Cortex of kidney (tissue), 1 donor: ENCODE measurements at places on chromosomes 13 and 19.

GRCh38 chr19:19140476-19140875 is 2.2 kb upstream of the TMEM161A start:
- DNase-seq = no peak

GRCh38 chr19:17292301-17293074 is 10.7 kb downstream of the ABHD8 start:
- no peak for DNase-seq

- no peak for DNase-seq
These were observed 989 bp downstream of the NFILZ start for GRCh38 chr19:8631425-8631819.

- no peak for DNase-seq
These were observed 9.2 kb upstream of the DNAJC15 start for GRCh38 chr13:43014162-43014561.

DNA sequence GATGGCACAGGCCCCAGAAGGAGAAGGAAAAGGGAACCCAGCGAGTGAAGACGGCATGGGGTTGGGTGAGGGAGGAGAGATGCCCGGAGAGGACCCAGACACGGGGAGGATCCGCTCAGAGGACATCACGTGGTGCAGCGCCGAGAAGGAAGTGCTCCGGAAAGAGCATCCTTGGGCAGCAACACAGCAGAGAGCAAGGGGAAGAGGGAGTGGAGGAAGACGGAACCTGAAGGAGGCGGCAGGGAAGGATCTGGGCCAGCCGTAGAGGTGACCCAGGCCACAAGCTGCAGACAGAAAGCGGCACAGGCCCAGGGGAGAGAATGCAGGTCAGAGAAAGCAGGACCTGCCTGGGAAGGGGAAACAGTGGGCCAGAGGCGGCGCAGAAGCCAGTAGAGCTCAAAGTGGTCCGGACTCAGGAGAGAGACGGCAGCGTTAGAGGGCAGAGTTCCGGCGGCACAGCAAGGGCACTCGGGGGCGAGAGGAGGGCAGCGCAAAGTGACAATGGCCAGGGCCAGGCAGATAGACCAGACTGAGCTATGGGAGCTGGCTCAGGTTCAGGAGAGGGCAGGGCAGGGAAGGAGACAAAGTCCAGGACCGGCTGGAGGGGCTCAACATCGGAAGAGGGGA is 1.1 kb downstream of the PPP1R12C start:
- DNase-seq = no peak

- no peak for DNase-seq
These were observed 447.8 kb downstream of the OXGR1 start for GRCh38 chr13:96546463-96546862.

DNA sequence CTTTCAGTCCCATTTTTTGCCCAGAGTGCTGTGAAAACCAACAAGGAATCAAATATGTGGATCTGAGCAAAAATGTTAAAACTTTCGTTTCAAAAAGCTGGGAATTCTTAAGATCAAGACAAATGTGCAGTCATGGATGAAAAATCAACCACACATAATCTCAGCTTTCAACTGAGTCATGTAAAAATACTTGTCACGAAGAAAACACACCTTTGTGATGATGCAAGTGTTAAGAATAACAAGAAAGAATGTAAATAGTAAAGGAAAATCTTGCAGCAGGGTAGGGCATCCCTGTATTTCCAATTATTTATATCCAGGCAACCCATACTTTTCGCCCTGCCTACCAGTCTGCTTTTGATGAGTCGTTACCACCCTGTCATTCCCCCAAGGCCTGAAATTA is 27.4 kb upstream of the DCLK1 start:
- DNase-seq = no peak

- no peak for DNase-seq
These were observed 71.5 kb downstream of the DNAJC15 start for GRCh38 chr13:43094901-43095300.

DNA sequence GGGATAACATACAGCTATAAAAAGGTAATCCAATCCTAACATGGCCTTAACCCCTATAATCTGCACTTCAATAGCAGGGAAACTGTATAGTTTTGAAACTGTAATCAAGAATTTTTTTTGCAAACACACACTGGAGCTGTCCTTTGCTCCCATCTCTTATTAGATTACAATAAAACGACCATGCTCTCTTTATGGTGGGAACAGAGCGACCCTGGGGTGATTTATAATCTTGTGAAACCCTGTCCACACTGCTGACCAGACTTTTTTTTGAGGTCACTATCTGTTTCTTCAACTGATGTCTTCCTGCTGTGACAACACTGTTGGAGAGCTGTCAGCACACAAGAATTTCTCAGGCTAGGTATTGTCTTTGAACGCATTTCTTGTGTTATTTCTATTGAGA is 35.3 kb downstream of the DACH1 start:
- DNase-seq = no peak

DNA sequence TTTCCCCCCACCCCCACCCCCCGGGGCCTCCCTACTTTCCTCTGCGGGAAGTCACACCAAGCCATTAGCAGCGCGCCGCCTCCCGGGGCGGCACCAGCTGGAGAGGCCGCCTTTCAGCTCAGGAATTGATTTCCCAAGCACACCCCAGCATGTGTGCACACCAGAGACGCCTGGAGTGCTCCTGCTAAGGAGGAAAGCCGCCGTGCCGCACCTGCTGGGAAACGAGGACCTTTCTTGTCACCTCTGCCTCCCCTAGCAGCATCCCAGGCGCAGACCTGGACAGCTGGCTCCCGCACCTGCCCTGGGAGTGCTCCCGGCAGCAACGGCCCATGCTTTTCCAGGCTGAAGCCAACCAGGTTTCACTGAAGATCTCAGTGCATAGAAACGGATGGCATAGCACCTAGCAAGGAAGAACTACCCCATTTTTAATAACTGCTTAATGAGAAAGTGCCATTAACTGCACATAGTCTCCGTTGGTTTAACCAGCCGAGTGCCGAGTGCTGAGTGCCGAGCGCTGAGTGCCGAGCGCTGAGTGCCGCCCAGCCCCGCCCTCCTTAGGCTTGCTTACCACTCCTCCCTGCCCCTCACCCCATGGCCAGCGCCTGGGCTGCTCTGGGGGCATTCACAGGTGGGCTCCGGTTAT is 165.0 kb downstream of the USP12 start:
- no peak for DNase-seq
